PC-9 (cell line): ENCODE measurements at places on chromosomes 11 and 22. TPM values are rescaled to one million over a fixed set of nuclear protein-coding genes. Genes with fewer than 3 reads are reported as not detected.

Gene C11orf91
- 0.90 TPM in 1 of 2 replicates, not detected in the other for total RNA-seq

Gene PANX3
- not detected in 2 replicates for total RNA-seq

DNA sequence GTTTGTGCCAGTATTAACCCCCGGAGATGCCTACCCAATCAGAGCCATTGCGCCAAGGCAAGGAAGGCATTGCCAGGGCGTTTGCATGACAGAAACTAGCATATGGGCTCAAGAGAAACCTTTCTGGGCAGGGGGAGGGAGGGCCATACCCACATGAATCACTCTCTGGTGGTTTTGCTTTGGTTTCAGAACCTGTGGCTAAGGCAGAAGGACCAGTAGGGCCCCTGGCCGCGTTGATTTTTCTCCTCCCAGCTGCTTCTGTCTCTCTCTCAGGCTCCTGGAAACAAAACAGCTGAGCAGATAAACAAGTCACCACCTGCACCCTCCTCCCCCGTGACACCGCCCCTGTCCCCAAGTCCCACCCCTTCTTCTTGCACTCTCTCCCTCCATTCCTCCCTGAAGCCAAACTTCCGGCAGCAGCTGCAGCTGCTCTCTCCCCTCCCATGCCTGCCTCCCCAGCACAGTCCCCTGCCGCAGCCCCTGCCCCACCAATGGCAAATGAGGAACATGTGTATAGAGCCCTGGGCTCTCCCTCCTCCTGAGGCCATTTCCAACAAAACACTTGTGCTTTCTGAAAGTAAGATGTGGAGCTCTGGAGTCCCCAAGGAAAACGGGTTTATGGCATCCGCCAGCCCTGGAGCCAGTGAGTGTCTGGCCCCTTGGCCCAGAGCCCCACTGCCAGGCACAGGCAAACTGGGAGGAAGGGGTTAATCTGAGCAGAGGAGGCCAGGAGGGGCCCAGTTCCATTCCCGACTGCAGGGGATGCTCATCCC lies 39.0 kb upstream of the ADA2 start:
- no peak overlapping the region for H3K27ac ChIP-seq
- H3K4me1 ChIP-seq, result no peaks in the 10 kb centered on the region
- peaks cover 76% of the 10 kb centered on the region for H3K27me3 ChIP-seq
- no peaks in the 10 kb centered on the region for H3K36me3 ChIP-seq
- peak; percentile 2 for DNase-seq
- H3K4me3 ChIP-seq, result no peak overlapping the region

Gene TRIOBP
- 170 and 172 TPM in 2 replicates for total RNA-seq

DNA sequence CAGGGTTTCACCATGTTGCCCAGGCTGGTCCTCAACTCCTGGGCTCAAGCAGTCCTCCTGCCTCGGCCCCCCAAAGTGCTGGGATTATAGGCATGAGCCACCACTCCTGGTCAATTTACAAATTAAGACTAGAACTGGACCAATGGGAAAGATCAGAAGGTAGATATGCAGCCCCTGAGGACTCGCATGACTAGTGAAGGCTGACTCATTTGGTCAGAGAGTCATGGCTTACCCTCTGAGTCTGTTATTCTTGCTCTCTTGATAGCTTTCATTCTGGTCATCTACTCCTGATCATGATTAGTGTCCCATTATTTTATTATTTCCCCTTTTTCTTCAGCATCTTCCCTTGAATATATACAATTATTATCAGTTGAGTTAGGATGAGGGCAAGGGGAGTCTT lies 2.7 kb upstream of the LDHAL6A start:
- H3K36me3 ChIP-seq, result no peaks in the 10 kb centered on the region
- no peaks in the 10 kb centered on the region for H3K27me3 ChIP-seq
- no peak overlapping the region for H3K4me3 ChIP-seq
- no peak overlapping the region for H3K27ac ChIP-seq
- DNase-seq, result no peak
- peaks cover 19% of the 10 kb centered on the region for H3K4me1 ChIP-seq

DNA sequence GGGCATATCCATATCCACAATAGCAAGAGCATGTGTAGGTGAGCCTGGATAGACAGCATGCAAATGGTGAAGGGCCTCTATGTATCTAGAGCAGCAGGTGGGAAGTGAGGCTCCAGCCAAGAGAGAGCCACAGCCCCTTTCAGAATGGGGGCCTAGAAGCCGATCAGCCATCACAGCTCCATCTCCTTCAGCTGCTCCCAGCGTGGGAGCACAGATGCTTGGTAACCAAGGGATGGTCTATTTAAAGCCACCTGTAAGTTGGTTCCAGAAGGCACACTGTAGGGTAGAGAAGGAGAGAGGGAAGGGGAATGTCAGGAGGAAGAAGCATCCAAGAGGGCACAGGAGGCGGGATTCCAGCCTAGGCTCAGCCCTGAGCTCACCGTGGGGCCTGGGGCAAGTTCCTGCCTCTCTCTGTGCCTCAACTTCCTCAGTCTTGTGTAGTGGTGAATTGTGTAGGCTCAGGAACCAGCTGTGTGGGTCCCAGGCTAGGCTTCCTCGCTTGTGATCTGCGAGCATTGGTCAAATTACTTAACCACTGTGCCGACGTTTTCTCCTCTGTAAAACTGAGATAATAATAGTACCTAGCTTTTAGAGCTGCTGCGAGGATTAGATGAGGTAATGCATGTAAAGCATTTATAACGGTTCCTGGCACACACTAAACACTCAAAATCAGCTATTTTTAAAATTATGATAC lies 122.9 kb upstream of the NAV2 start:
- DNase-seq, result no peak
- no peaks in the 10 kb centered on the region for H3K27me3 ChIP-seq
- no peak overlapping the region for H3K4me3 ChIP-seq
- H3K4me1 ChIP-seq, result peaks cover 7% of the 10 kb centered on the region

DNA sequence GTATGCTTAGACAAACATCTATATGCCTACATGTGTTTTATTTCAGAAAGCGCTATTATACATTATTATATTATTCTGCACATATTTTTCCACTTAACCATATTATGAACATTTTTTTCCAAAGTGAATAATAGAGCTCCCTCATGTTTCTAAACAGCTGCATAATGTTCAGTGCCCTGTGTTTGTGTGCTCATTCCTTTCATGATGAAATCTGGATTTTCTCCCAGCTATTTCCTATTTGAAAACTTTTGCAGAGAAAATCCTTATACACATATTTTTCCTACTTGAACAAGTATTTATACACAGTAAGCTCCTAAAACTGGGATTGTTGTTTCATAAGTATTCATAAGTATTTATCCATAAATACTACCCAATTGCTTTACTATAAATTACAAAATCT lies 18.1 kb upstream of the RFPL2 start:
- H3K27ac ChIP-seq, result no peak overlapping the region
- H3K4me1 ChIP-seq, result no peaks in the 10 kb centered on the region
- no peak overlapping the region for H3K4me3 ChIP-seq
- no peak for DNase-seq
- no peaks in the 10 kb centered on the region for H3K36me3 ChIP-seq
- peaks cover 86% of the 10 kb centered on the region for H3K27me3 ChIP-seq

GRCh38 chr11:18721561-18722292 lies 4.3 kb downstream of the IGSF22 start:
- H3K4me3 ChIP-seq, result peak overlapping the region; percentile 56
- H3K27ac ChIP-seq, result no peak overlapping the region
- no peaks in the 10 kb centered on the region for H3K36me3 ChIP-seq
- H3K4me1 ChIP-seq, result peaks cover 6% of the 10 kb centered on the region; the same call in 1 of the 2 replicates
- DNase-seq, result peak; percentile 54
